Activated CD8-positive, alpha-beta memory T cell treated with anti-CD3 and anti-CD28 coated beads for 4 hours (primary cell): ENCODE measurements at places on chromosomes 5 and 9.

DNA sequence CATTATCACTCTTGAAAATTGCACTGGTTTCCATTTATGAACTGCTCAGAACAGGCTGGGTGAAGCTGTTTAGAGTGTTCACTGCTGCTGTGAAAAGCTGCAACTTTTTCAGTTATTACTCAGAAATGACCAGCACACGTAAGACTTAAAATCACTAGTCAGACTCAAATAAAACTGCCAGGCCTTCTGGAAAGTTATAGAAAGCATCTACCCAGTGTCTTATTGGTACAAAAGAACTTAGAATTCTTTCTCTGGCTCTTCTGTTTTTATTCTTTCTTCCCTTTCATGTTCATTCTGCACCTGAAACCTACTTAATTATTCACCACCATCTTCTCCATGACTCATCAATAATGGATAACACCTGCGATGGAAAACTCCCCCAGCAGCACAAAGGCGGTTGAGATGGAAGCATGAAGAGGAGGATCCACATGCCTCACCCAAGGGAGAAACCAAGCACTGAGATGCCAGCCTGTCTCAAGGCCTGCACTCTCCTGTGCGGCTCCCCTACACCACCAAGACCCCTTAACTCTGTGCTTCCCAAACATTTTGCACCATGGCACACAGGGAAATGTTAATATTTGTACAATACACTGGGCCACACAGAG, 171.9 kb downstream of the ENTREP1 start:
- DNase-seq = no peak

DNA sequence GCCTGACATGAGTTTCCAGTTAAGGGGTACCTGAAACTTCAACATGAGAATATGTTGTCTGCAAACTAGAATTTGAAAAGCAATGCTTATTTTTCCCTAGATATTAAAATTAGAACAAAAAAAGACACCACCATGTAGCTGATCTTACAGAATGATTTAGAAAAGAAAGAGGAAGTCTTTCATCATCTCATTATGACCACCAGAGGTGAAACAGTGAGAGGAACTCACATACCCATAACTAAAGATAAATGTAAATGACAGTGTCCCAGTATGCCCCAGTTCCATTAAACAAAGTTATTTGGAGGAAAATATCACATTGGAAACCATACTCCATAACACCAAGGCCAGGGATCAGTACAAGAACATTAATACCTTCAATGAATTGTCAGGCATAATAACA, 6.9 kb downstream of the TAF7 start:
- no peak for DNase-seq

DNA sequence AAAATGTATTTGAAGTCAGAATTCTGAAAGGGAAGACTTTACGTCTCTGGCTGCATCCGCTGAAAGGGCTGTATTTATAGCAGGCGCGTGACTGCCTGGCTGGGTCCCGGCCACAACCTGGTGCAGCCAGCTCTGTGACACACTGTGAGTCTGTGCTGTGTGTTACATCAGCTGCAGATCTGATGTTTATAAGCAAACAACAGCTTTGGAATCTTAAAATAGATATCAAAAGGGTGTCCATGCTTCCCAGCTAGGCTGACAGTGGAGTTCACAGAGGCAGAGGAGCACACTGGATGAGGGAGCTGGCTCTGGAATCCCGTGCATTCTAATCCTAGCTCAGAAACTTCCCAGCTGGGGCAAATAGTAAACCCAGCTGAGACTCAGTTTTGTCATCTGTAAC, 433.4 kb upstream of the BRINP1 start:
- no peak for DNase-seq

DNA sequence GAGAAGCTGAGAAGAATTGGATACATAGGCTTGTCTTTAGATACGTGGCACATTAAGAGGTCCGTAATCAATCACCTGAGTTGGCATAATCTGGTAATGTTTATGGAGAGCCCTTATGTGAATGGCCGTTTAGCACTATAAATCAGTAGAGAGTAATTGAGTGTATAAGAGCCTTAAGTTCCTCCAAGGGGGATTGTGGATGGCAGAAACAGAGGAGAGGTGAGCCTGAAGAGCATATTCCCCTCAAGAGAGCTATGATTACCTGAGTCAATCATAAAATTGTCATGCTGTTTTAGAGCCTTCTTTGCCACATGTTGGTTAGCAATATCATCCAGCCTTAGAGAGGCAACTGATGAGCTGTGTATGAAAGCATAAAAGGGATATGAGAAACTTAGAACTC, 58.8 kb downstream of the FOCAD start:
- no peak for DNase-seq

DNA sequence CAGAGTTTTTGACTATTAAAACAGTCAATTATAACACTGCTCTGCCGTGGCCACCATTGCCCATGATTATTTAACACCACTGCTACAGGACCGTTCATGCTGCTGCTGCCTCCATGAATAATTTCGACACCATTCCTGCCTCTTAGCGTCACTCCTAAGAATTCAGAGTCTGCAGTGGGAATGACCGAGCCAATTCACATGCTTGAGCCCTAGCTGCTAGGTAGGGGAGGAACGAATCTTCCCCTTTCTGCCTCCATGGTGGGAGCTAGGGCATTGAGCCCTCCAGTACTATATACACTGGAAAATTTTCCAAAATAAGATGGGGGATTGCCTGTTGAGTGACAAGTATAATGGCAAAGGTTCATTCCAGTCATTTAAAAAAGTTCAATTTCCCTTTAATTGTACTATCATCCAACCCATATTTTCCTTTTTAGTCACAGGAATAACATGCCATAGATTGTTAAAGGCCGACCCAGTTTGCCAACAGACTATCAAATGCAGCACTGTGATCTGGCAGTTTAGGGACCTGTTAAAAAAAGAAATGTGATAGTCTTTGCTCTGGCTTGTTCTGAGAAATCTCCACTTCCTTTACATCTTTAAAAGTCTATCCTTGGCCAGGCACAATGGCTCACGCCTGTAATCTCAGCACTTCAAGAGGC, 13.5 kb upstream of the B4GALT1 start:
- DNase-seq = no peak

GRCh38 chr5:2902742-2903297, 151.3 kb upstream of the IRX2 start:
- no peak for DNase-seq

- no peak for DNase-seq
Measured at GRCh38 chr5:38167562-38167996, 90.8 kb upstream of the EGFLAM start.
